ENCODE measurements at places on chromosomes 4 and X. TPM values are rescaled to one million over a fixed set of nuclear protein-coding genes. Genes with fewer than 3 reads are reported as not detected.

The RPL34 gene
- total RNA-seq: 3,688 TPM

The FAM53A gene
- 1.6 TPM for total RNA-seq

The COX7B2 gene
- not detected for total RNA-seq

The FBXL5 gene
- 80.5 TPM for total RNA-seq

The GALNT7 gene
- total RNA-seq: 20.2 TPM

The FIP1L1 gene
- 46.3 TPM for total RNA-seq

The NPNT gene
- total RNA-seq: 112 TPM

The SRPX2 gene
- 29.7 TPM for total RNA-seq

The SHROOM4 gene
- total RNA-seq: 6.8 TPM

DNA sequence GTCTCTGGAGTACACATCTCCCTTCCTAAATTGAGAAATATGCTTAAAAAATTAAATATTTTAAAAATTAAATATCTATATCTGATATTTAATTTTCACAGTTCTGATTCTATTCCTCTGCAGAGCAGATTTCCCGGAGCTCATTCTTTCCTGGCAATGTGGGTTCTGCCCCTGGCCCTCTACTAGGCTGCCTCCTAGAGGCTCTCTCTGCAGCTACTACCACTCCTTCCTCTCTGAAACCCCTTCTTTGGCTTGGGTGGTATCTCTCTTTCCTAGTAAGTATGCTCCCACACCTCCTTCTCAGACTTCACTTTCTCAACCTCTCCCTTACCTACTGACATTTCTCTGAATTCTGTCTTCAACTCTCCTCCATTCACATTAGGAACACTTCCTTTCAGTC lies 45.3 kb downstream of the RPGR start:
- peak; percentile 22 for DNase-seq

GRCh38 chr4:4457803-4458553 lies 71.1 kb downstream of the NSG1 start:
- DNase-seq: no peak

DNA sequence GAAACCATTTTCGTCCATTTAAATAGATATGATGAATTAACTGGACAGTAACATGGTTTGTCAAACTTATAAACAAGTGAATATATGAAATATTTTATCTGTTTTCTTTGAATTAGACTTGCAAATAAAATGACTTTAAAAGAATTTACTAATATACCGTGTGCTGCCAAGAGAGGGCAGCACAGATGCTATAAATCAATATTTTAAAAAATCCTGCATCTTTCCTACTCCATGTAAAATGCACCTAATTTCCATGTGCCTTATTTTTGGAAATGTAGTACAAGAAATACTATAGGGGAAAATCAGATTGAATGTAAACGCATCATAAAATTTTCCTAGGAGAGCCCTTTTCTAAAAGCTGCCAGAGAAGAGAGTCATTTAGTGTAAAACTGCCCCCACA lies 62.2 kb downstream of the PRKX start:
- peak; percentile 45 for DNase-seq

- peak; percentile 53 for DNase-seq
Observed at GRCh38 chr4:155667222-155667567, 547 bp downstream of the GUCY1A1 start.

- DNase-seq: no peak
Observed at GRCh38 chr4:3253808-3254207, 4.8 kb downstream of the MSANTD1 start.

DNA sequence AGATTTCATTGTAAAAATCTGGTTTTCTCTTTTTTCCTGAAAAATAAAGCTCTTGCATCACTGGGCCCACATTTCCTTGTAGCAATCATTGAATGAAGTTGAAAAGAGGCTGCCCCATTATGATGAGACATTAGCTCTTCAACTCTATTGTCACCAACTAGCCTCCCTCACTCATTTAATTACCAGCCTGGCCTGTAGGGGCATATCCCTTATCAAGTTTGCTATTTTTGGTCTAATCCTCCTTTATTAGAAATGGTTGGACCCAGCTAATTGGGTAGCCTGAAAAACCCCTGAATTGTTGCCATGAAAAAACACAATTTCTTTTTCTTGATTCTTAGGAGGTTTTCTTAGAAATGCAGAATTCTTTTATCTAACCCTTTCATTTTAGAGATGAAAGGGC lies 164.6 kb upstream of the CASK start:
- DNase-seq: no peak

DNA sequence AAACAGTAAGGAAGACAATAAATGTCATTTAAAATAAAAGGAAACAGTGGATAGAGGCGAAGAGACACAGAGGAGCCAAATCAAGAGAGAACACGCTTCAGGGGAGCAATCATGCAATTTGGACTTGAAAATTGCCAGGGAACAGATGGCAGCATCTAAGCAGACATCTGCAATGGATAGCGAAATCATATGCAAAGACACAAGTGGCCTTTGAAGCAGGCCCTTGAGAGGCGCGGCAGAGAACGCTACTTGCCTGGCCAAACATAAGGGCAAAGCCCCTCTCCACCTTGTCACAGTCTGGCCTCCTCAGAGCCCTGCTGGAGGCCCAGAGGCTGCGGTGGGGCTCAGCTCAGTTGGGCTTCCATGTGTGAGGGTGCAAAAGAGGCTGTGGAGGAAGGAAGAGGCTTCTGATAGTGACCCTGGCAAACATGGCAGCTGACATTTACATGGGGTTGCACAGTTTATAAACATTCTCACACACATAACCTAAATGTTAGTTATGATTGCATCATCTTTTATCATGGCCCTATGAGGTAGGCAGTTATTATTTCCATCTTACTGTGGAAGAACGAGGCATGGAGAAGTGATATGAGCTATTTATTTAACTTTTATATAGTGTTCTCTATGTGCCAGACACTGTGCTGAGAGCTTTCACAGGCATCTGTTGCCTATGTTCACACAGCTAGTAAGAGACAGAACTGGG lies 18.3 kb downstream of the ADGRG4 start:
- DNase-seq: no peak

- DNase-seq: no peak
Observed at GRCh38 chr4:16579866-16580265, 318.6 kb downstream of the LDB2 start.

DNA sequence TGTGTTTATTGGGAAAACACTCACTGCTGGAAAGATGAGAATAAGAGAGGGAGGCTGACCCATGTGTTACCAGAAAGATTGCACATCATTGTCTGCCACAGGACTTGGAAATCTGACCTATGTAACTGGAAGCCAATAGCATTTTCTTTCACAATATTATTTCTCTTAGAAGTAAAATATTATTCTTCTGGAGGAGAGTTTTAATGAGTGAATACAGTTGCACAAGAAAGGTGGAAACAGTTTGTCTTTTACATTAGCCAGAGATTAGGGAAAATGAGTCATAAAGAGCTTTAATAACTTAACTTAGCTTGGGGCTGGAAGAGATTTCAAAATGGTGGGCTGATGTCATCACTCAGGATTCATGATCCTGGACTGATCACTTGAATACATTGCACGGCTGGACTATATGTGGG lies 31.5 kb upstream of the LNX1 start:
- no peak for DNase-seq

DNA sequence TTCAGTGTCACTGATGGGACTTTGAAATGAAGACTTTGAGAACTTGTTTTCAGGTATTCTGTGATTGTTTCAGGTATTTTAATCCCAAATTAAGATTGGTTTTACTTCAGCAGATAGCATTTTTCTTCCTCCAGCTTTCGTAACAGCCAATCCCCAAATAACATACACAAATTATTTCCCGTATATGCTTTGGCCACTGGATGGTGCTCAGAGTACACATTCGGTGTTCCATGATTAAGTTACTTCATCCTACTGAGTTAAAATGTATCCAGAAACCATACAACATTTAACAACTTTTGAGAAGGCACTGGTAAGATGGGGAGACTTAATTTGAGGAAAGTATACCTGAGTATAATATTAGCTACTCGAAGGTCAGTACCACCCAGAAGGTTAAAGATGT lies 233.4 kb upstream of the FAM47A start:
- peak; percentile 27 for DNase-seq
